ENCODE measurements at places on chromosomes 3 and 15.
A peak's percentile ranks its signal among the peaks of the same experiment; 100 is the strongest.

GRCh38 chr3:109644746-109645145 is 307.4 kb upstream of the DPPA4 start:
- no peak for DNase-seq

DNA sequence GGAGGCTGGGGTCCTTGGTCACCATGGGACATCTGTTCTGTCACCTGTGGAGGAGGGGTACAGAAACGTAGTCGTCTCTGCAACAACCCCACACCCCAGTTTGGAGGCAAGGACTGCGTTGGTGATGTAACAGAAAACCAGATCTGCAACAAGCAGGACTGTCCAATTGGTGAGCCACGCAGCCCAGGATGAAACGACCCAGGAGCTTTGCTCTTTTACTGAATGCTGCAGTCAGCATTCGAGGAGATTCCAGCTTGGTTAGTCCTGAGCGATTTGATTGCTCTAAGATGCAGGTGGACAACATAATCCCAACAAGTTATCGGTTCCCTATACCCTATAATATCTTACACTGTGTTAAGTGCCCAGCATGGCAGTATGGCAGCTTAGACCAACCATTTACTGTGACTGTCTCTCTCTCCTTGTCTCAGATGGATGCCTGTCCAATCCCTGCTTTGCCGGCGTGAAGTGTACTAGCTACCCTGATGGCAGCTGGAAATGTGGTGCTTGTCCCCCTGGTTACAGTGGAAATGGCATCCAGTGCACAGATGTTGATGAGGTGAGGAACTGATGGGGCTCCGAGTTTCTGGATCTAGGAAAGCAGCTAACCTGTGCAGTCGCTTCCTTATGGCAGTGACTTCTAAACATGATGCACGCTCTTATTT is 7.8 kb downstream of the THBS1 start:
- DNase-seq: no peak

DNA sequence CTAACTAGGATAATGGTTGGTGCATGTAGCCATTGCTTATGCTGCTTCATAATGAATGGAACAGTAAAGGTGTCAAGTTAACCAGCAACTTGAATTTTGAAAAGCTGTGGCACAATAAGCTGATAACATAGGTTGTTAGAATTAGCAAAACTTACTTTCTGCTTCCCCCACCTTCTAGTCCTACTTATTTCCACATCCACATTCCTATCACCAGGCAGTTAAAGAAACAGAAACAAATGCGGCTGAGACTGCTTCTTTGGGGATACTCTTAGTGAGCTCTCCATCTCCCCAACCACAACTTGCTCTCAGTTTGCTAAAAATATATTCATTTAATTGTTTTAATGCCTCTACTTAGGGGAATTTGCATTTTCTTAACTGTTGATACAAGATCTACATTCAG is 215.1 kb downstream of the TIGIT start:
- DNase-seq: no peak

GRCh38 chr3:46926871-46927717 is 49.5 kb downstream of the CCDC12 start:
- no peak for DNase-seq

GRCh38 chr15:23035964-23036566 is 3.3 kb downstream of the TUBGCP5 start:
- DNase-seq: peak; percentile 69

GRCh38 chr3:73352841-73353645 is 271.7 kb downstream of the PDZRN3 start:
- DNase-seq: no peak

DNA sequence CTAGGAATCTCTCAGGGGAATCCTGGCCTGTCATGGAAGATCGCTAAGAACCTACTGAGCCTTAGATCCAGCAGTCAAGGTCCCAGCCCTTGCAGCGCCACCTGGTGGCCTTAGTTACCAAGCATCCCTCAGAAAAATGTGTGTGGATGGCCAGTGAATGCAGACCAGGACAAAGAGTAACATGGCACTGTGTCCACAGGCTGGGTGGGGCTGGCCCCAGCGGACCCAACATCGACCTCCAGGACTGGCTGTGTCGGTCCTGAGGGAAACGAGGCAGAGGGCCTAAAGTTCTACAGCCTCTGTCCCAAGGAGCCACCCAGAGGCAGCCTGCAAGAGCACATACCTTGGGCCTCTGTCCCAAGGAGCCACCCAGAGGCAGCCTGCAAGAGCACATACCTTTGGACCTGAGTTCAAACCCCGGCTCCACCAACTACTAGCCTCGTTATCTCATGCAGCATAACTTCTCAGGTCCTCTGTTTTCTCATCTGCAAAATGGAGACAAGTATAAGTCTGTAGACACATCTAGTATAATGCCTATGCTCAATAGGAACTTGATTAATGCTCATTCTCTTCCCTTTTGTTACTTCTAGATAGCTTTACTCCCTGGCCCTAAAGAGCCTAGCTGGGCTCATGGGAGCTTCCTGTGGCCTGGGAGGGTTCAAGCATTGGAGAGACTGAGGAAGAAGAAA is 57.5 kb upstream of the HERC1 start:
- DNase-seq: peak; percentile 87

- no peak for DNase-seq
Measured at GRCh38 chr15:66830358-66830757, 128.3 kb downstream of the SMAD6 start.

GRCh38 chr3:171072432-171072831 is 45.9 kb upstream of the SLC2A2 start:
- DNase-seq: no peak

GRCh38 chr15:43187544-43188155 is 2.4 kb downstream of the CCNDBP1 start:
- DNase-seq: peak; percentile 65

DNA sequence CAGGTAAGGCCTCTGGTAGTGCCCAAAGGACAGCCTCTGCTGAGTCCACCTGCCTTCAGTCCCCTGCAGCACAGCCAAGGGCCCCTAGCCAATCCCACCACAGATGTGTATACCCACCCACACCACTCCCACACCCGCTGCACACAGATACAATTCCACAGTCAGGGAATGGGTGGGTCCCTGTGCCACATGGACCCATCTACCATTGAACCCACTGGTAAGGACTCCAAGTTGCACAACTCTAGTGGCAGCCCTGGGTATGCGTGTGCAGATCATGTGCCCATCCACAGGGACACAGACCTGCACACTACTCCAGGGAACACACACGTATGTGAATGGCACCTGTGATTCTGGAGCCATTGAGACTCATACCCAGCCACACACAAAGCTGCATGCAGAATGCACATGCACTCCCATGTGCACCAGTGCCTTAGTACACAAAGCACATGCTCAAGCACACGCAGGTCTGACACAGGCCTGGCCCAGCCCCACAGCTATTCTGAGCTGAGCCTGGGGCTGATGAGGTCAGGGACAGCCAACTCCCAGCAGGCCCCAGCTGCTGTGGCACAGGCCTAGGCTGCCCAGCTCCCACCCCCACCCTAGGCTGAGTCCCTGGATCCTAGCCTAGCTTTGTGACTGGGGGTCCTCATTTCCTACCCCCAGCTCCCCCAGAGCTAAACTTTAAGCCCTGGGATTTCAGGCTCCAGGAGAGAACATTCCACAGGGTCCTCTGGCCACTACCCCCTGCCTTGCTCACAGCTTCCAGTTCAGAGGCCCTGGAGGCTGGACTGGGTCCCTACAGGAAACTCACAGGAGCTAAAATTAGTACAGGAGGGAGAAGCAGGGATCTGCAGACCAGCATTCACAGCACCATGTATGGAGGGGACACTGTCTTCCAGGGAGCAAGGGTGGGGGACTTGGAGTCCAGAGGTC is 2.7 kb upstream of the ALS2CL start:
- peak; percentile 11 for DNase-seq

- no peak for DNase-seq
Measured at GRCh38 chr3:46672349-46672695, 21.2 kb downstream of the ALS2CL start.

DNA sequence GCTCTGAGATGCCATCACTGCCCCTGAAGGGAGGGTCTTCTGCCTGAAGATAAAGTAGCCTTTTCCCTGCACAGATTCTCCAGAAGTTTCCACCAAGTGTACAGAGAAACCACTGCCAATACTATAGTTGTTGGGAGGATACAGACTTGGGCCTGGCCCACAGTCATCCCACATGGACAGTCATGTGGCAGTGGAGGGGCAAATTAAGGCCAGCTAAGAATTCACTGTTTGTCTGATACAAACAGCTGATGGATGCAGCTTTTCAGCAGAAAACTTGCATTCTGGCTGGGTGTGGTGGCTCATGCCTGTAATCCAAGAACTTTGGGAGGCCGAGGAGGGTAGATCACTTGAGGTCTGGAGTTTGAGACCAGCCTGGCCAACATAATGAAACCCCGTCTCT is 22.1 kb downstream of the HOMER2 start:
- DNase-seq: no peak

- no peak for DNase-seq
Measured at GRCh38 chr3:141184430-141184829, 47.2 kb upstream of the PXYLP1 start.

- DNase-seq: no peak
Measured at GRCh38 chr3:69095636-69096035, 10.9 kb downstream of the ARL6IP5 start.

DNA sequence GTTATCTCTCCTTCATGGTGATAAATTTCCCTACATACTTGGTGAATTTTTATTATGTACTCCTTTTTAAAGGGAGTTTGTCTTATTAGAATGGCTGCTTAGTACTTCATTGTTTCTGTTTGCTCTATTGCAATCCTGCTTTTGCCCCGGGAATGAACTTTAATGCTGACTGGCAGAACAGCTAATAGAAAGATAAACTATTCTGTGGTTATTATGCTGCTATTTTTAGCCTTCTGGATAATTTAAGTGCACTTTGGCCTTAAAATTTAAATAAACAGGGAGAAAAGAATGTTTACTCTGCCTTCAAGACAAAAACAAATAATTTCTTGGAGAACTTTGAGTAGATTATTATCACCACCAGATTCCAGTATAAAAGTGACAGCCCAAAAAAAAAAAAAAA is 413.8 kb upstream of the CCDC54 start:
- DNase-seq: no peak

DNA sequence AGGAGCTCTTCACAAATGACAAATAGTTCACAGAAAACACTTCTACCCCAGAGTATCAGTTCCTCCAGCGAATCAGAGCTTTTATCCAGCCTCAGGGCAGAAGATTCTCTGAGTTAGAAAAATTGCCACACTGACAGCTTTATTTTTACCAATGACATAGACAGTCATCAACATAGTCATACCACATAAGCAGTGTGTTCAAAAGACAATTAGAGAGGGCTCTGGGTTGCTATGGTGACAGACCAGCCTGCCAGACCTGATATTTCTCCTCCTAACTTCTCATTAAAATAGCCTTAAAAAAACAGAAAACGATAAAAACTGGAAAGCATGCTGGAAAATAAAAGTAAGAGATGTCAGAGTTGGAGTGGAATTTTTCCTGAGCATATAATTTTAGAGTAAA is 45.9 kb upstream of the COL6A5 start:
- DNase-seq: peak; percentile 8

DNA sequence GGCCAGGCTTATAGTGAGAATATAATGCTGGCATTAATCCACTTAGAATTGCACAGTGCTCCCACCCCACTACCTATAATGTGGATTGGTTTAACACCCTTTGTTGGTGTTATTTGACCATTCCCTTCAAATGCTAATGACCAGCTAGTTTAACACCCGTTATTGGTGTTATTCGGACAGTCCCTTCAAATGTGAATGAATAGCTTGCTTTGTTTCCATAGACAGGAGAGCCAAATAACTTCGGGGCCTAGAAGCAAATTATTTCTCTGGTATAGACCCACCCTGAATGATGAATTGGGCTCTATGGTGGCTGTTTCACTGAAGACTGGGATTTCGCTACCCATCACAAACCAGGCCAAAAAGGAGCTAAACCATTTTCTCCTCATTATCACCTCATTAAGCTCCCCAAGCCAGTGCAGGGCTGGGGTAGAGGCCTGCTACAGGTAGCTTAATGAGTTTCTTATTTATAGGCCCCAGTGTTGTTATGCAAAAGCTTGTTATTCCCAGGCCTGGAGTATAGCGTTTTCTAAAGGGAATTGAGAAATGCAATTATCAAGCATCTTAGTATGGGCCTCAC is 494.1 kb upstream of the DPH6 start:
- no peak for DNase-seq

DNA sequence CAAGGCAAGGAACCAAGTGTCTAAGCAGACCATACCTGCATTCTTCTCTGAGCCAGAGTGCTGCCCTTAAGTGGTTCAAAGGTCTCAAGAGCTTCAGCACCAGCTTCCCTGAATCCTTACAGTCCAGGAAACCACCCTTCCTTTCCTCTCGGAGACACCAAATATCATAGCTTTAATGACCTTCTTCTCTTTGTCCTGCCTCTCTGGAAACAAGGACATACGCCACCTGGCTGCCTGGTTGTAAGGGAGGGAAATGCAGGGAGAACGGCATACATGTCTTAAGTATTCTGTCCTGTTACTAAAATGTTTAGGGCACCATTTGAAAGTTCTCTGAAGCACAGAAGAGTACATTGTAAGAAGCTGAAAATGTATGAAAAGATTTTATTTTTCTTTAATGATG is 155.6 kb upstream of the ARRDC4 start:
- no peak for DNase-seq

- no peak for DNase-seq
Measured at GRCh38 chr15:91072161-91072560, 27.9 kb upstream of the SV2B start.

GRCh38 chr3:18402239-18402799 is 22.8 kb downstream of the SATB1 start:
- DNase-seq: no peak

DNA sequence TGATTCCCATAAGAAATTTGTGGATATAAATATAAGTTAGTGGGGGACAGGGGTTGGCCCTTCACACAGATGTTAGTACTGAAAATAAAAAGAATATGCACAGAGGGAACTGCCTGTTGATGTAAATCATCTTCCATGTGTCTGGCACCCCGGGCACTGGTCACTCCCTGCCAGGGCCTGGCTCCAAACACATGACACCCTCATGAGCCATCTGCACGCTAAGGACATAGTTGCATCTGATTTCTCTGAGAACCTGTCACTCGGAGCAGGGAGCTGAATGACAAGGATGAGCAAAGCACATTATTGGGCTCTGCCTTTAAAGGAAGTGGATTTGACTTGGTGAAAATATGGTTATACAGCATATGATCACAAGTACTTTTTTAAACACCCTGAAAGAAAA is 66.2 kb upstream of the TSC22D2 start:
- DNase-seq: no peak

- peak; percentile 4 for DNase-seq
Measured at GRCh38 chr3:112770032-112770626, 76.5 kb downstream of the CD200R1L start.

GRCh38 chr15:66780172-66780972 is 78.3 kb downstream of the SMAD6 start:
- DNase-seq: no peak

GRCh38 chr3:138649134-138649533 is 40.6 kb downstream of the FAIM start:
- DNase-seq: no peak

- peak; percentile 3 for DNase-seq
Measured at GRCh38 chr15:56767315-56767714, 34.0 kb upstream of the ZNF280D start.

- no peak for DNase-seq
Measured at GRCh38 chr3:20861454-20861853, 675.4 kb upstream of the SGO1 start.

- no peak for DNase-seq
Measured at GRCh38 chr3:50554553-50554952, 13.0 kb downstream of the C3orf18 start.

All from DMS53 (cell line).